Activated T-helper 1 cell treated with anti-CD3 and anti-CD28 coated beads, Interleukin-2, amount 50 U/mL, for 16 hours (primary cell): ENCODE measurements at places on chromosomes 5 and 9.

DNA sequence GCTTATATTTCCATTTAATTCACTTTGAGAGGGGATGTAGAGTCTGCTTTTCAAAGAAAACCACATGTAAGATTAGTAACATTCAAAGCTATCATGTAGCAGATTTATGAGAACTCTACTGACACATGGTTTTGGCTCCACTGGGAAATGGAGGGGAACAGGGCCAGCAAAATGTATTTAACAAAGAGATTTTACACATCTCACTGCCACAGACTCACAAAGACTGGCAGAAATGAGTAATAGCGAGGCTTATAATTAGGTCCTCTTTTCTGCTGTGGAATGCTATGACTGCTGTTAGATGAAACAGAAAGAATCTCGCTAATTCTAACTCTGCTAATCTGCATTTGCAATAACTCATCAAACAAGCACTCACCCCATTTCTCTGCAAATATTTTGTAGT, 4.5 kb downstream of the DAP start:
- DNase-seq, result no peak

DNA sequence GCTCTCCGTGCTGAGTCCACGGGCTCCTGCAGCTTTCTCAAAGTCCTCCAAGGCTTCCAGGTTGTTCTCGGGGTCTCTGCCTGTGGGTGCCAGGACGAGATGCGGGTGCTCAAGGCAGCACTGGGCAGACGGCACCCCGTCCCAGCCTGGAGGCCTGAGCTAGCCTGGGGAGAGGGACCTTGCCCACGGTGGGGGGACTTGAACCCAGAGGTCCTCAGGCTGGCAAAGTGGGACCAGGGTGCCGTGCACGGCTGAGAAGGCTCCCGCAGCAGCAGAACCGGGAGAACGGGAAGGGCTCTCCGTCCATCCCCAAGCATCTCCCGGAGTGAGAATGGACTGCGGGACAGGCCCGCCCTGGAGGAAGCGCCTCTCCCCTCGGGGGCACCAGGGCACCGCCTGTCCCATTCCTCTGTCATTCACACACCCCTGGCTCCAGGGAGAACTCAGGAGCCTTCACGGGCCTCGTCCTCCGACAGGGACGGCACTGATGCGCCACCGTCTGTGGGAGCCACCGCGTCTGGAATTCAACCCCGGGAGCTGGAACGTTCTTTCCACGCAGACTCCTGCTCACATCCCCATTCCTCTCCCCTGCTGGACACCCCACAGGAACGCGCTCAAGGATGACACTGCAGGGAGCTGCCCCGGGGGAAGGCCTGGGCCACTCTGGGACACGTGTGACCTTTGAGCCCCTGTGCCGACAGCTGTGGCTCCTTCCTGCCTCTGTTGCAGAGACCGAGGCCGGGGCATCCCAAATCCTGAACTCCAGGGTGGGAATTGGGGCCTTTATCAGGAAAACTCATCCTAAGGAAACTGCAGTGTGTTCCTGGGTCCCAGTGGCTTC, 16.3 kb upstream of the OBP2B start:
- no peak for DNase-seq

GRCh38 chr9:98365227-98365669, 109.8 kb upstream of the TBC1D2 start:
- DNase-seq, result no peak

DNA sequence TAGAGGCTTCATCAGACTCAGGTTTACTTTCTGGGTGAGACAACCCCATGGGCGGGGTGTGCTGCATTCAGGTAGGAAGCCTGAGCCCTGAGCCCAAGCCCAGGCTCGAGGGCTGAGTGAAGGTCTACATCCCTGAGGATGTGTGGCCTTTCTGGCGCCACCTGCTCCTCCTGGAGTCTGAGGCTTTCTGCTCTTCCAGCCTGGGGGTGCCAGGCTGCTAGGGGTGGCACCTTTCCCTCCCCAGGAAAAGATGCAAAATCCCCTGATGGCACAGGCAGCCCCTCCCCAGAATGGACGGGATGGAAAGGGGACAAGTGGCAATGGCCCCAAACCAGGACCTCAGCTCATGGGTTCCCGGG, 44.4 kb upstream of the PRRC2B start:
- no peak for DNase-seq

DNA sequence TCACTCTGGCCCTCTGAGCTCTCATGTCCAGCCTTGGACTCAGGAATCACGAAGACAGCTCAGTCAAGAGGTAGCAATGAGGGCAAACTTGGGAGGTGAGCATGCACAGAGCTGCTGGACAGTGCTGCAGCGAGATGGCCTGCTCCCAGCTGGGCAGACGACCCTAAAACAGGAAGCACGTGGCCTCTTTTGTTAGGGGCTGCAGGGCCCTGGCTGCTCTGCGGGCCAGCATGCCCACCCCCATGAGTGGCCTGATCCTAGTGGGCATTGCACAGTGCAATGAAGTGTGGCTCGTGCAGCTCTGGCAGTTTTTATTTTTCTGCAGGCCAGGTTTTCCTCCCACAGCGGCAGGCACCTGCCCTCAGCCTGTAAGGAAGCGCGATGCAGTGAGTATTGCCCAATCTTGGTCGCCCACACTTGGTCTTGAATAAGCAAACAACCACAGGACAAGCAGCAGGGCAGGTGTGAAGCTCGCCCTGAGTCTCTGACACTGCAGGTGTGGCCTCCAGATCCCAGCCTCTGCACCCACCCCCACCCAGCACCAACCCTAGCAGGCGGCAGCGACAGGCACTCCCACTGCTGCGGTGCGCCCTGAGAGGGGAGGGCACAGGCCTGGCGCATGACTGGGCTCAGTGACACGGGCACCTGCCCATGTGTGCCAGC, 60.8 kb downstream of the SEMA4D start:
- DNase-seq, result peak; percentile 49

GRCh38 chr5:57166276-57166675, 7.6 kb upstream of the GPBP1 start:
- DNase-seq, result no peak

DNA sequence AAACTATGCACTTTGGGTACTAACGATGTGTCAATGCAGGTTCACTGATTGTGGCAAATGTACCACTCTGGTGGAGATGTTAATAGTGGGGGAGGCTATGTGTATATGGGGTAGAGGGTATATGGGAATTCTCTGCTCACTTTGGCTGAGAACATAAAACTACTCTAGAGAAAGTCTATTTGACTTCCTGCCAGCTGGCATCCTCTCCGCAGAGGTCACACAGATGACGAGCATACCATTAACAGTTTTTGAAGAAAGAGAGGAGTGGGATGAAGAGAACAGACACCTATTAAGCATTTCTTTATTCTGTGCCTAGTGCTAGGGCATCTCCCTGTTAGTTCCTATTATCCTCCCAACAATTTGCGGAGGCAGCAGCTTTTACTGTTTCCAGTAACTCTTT, 58.4 kb upstream of the TRIM32 start:
- DNase-seq, result no peak

GRCh38 chr5:179393078-179393477, 47.8 kb upstream of the ADAMTS2 start:
- DNase-seq, result no peak

DNA sequence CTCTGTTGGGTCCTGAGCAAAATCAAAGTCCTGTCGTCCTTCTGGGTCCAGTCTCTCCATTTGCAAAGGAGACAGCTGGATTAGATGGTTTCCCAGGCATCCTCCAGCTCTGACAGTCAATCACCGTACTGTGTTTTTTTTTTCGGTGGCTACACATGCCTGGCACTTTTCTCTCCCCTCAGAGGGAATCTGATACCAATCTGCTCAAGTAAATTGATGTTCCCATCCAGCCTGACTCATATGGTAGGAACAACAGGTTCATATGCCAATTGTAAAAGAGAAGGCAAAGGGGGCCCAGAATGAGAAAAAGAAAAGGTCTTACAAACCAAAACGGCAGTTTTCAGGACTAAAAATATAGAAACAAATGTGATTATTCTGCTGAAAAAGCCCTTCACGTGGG, 1.2 kb downstream of the FBXO10 start:
- no peak for DNase-seq

- DNase-seq, result no peak
Measured at GRCh38 chr5:129945028-129945427, 40.8 kb downstream of the CHSY3 start.

- no peak for DNase-seq
Measured at GRCh38 chr5:160245506-160246086, 16.3 kb downstream of the FABP6 start.

GRCh38 chr9:138025417-138025816, 147.8 kb downstream of the CACNA1B start:
- DNase-seq, result no peak

- DNase-seq, result no peak
Measured at GRCh38 chr5:65779643-65780042, 57.6 kb downstream of the NLN start.

DNA sequence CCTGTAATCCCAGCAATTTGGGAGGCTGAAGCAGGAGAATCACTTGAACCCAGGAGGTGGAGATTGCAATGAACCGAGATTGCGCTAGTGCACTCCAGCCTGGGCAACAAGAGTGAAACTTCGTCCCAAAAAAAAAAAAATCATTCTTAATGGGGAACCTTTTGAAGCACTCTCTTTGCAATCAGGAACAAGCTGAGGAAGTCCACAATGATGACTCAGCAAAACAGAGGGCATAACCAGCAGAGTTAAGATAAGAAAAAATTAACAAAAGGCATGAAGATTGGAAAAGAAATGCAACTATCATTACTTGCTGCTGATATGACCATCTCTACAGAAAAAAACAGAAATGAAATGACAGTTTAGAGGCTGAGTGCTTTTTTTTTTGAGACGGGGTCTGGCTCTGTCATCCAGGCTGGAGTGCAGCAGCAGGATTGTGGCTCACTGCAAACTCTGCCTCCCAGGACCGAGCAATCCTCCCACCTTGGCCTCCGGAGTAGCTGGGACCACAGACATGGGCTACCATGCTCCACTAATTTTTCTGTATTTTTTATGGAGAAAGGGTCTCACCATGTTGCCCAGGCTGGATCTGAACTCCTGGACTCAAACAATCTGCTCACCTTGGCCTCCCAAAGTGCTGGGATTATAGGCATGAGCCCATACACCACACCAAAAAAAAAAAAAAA, 88.0 kb downstream of the FNBP1 start:
- no peak for DNase-seq

- DNase-seq, result no peak
Measured at GRCh38 chr5:61627531-61627930, 295.5 kb downstream of the ZSWIM6 start.

DNA sequence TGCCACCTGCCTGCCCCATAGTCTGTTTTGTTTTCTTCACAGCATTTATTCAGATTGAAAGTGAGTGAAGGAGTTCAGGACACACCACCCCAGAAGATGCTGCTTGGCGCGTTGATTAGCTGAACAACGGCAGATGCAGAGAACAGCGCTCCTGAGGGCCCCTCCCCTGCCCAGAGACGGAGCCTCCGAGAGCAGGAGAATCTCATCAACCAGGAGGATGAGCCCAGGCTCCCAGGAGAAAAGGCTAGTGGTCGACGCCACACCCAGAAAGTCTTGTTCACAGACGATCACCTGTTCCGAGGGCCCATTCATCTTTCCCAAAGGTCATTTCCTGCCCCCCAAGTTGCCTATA, 180.4 kb upstream of the PPP1R26 start:
- no peak for DNase-seq

DNA sequence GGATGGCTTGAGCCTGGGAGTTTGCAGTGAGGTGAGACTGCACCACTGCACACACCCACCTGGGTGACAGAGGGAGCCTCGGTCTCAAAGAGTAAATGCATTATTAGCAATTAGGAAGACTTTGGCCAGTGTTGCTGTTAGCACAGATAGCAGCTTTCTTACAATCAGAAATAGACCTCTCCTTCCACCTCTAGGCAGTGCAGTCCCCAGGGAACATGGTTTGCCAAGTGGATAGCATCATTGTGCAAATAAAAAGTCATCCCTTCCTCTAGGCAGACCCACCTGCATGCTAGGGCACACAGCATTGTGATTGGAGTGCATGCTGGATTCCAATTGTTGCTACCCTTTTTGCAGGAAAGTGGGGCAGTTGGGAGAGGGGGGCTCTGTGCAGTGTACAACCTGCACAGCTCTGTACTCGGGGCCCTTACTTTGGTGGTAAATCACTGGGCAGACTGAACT, 77.9 kb upstream of the KLF9 start:
- no peak for DNase-seq

DNA sequence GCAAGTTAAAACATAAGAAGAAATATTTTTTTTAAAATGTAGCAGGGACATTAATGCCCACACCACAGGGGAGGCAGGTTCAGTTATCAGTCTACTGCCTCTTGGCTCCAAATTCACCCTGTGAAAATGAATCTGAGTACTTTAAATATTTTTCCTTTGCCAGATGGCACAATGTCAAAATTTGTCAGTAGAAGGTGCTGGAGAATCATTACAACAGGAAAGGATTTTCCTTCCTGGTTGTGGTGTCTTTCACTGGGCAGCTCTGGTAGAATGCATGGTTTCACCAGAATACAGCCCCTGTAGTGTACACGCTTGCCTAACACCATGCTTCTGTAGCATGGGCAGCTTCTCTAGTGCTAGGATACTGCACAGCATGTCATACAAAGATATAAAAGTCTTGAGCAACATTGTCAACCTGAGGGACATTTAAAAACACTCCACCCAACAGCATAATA, 9.7 kb upstream of the SREK1 start:
- no peak for DNase-seq

DNA sequence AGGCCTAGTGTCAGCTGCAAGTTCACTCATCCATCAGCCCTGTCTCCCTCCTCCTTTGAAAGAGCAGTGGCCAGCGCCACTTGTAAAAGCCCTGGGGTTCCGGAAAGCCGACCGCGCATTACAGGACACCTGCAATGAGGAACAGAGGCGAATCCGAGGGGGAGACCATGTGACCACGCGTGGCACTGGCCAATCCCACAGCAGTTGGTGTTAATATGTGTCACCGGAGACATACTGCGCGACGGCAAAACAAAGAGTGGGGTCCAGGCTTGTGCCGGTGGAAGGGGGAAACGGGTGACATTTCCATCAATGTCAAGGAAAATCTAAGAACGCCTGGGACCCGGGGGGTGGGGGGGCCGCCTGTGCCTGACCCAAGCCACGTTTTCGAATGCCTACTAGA, 480.8 kb downstream of the SPATA31A7 start:
- no peak for DNase-seq

DNA sequence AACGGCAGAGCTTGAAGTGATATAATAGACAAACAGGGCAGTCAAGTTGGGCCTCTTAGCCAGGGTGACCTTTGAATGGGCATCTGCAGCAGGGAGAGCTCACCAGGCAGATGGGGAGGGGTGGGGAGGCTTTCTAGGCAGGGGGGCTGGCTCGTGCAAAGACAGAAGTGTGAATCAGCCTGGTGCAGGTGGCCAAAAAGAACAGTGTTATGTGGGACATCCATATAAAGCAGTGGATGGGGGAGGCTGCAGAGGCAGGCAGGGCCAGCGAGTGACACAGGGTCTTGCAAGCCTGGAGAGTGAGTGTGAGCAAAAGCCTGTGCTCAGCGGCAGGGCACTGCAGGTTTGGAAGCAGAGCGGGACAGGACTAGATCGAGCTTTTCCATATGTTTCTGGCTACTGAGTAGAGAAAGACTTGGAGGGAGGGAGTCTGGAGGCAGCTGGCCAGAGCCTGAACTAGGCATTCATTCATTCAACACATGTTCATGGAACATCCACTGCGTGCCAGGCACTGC, 14.2 kb upstream of the TTLL11 start:
- DNase-seq, result no peak

GRCh38 chr5:112914584-112914983, 7.4 kb downstream of the REEP5 start:
- DNase-seq, result no peak

- DNase-seq, result no peak
Measured at GRCh38 chr5:80967500-80968181, 7.5 kb downstream of the RASGRF2 start.
